Motor neuron (in vitro differentiated cells): ENCODE measurements at places on chromosomes 2 and 18.

DNA sequence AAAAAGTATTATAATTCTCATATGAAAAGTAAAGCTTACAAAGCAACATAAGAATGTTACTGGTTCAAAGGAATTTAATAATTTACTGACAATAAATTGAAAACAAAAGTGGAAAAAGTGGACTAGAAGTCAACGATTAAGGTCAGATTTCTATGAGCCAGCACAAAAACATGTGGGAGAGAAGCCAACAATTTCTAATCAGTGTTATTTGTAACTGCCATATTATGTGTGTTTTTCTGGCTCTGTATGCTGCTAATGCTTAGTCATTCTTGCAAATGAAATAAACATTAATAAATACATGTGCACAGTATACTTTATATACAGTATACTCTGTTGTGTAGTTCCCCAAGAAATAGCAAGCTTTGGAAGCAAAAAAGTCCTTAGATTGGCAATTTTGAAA is 301.3 kb upstream of the RGPD4 start:
- ATAC-seq, result peak; percentile 42

DNA sequence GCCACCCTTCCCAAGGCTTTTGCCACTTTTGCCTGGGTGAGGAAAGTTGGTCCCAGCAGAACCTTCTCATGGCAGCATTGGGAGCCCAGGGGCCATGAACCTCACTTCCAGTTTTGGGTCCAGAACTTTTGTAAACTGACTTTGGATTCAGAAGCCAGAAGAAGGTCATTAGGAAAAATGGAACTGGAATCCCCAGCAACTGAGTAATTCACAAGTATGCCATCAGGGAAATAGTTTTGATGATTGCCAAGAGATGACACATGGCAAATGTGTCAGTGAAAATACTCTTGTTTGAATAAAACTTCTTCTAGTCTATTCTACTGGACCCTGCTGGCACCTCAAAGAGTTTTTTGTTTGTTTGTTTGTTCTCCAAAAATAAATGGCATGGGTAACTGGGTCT is 203.7 kb downstream of the SETBP1 start:
- no peak for ATAC-seq

DNA sequence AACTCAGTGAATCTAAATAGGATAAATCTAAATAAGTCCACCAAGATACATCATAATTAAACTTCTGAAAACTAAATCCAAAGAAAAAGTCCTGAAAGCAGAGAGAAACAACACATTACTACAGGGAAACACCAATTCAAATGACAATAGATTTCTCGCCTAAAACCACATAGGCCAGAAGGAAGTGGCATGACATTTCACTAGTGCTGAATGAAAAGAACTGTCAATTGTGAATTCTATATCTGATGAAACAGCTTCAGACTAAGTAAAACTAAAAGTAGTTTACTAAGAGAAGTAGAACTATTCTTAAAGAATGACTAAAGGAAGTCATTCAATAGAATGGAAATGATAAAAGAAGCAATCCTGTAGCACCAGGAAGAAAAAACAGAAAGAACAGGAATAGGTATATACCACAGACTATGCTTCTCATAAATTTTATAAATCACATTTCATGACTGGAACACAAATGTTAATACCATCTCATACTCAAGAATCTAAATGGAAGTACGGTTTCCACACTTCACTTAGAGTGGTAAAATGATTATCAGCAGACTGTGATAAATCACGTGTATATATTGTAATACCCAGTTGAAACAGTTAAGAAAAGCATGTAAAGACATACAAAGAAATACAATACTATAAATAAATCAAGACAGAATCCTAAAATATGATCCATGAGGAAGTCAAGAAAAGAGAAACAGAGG is 46.4 kb downstream of the ASXL2 start:
- ATAC-seq, result no peak

GRCh38 chr2:5494212-5494611 is 198.0 kb upstream of the SOX11 start:
- ATAC-seq, result no peak

- no peak for ATAC-seq
These were observed 160.0 kb upstream of the TRIB2 start for GRCh38 chr2:12556762-12557161.

GRCh38 chr2:205660521-205661124 is 21.7 kb upstream of the NRP2 start:
- ATAC-seq, result no peak

DNA sequence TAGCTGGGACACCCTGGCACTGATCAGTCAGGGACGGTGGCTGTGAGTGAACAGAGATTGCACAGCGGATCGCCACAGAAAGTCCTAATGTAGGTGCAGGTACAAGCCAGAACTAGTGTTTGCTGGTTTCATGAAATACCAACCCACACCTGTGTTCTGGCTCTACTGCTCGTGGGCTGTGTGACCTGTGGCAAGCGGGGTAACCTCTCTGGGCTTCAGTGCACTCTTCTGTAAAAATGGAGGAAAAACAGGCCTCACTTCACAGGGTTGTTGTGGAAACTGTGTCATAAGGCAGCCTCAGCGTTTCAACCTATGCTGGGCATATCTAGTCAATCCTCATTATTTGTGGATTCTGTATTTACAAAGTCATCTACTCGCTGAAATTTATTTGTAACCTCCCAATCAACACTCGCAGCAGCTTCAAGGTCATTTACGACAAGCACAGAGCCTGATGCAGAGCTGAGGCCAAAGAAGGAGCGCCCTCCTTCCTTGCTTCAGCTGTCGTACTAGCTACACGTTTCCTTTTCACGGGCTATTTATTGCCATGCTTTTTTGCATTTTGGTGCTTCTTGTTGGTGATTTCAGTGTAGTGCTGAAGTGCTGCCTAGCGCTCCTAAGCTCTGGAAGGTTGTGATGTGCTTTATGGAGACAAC is 30.0 kb downstream of the GPR45 start:
- no peak for ATAC-seq

- no peak for ATAC-seq
These were observed 3.2 kb upstream of the KIDINS220 start for GRCh38 chr2:8840475-8841091.

DNA sequence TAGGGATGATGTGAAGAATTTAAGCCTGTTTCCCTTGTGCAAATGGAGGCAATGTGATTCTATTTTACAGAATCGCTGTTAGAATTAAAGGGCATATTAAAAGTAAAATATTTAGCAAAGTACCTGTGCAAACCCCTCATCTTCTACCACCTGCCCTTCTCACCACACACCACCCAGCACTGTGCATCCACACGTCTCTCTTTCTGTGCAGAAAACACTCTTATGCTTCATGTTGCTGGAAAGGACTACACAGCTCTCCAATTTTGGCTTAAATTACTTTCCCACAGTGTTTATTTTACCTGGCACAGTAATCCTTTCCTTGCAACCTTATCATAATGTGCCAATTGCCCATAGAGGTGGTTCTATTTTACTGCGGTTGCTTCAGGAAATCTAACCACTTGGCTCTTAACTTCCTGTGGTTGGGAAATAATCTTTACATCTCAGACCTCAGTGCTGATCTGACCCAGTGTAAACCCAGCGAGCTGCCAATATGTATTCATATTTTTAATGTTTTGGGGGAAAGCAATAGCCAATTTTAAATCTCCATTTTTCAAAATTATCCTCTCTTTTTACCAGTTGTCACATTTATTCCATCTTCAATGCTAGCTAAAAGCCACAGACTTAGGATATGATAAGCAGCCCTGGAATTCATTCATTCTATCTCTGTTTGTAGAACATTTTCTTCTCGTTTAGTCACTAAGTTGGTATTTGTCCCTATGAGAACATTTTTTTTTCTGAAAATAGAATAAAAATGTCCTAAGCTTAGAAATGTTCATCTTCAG is 250.9 kb downstream of the DSEL start:
- no peak for ATAC-seq

DNA sequence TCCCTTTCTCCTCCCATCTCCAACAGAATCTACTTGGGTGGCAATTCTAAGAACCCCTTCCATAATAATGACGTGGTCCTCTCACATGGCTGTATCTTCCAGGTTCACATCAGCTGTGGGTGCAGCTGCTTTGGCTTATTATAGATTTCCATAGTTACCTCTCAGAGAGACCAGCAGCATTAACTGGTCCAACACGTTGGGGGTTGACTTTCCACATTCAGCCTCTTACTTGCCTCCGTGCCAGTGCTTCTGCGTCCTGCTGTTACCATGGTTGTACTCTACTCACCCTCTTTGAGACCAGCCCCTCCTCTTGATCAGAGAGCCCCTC is 570.7 kb downstream of the PLCL1 start:
- ATAC-seq, result no peak

GRCh38 chr2:48543895-48544294 is 13.9 kb downstream of the STON1 start:
- no peak for ATAC-seq

- ATAC-seq, result no peak
These were observed 75.5 kb upstream of the TAF1B start for GRCh38 chr2:9767656-9768281.

- ATAC-seq, result no peak
These were observed 91.9 kb downstream of the ZFP36L2 start for GRCh38 chr2:43134571-43134889.

DNA sequence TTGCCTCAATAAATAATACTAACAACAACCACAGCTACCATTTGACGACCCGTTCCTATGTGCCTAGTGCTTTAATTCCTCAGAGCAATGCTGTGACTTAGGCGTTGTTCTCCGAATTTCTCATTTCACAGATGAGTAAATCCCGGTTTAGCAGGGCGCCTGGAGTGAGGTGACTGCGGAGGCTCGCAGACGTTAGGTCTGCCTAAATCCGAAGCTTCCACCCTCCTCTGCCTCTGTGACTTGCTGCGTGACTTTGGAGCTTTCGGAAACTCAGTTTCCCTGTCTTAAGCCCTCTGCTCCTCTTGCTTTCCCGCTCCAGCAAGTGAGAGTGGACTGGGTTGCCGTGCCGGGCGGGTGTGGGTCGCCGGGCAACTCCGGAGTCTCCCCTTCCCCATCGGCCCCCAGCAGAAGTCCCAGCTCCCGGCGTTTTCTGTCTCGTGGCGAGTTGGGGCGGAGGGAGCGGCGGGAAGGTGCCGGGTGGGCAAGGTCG is 711 bp upstream of the ATOH8 start:
- ATAC-seq, result peak; percentile 15

- ATAC-seq, result no peak
These were observed 71.2 kb downstream of the PTPRM start for GRCh38 chr18:7638321-7638720.

- no peak for ATAC-seq
These were observed 153.5 kb downstream of the ARHGAP15 start for GRCh38 chr2:143282684-143283083.

- no peak for ATAC-seq
These were observed 56.5 kb upstream of the TTC39C start for GRCh38 chr18:23958036-23958435.
